Gastroesophageal sphincter (tissue), 4 donors: ENCODE measurements at places on chromosomes 12 and 14. TPM values are rescaled to one million over a fixed set of nuclear protein-coding genes. Genes with fewer than 3 reads are reported as not detected.
A peak's percentile ranks its signal among the peaks of the same experiment; 100 is the strongest.

The RIN3 gene
- total RNA-seq: 17.2 TPM

The TAS2R43 gene
- 0.32 TPM for total RNA-seq

The IQSEC3 gene
- total RNA-seq: 2.4 TPM

GRCh38 chr12:29782285-29782870 is 1.4 kb downstream of the TMTC1 start:
- ATAC-seq: peak; percentile 68

- ATAC-seq: no peak
These were observed 164.9 kb downstream of the DYRK2 start for GRCh38 chr12:67813456-67813904.
